ENCODE measurements at places on chromosomes 6 and 20.

GRCh38 chr6:92176666-92177065, 1242.7 kb downstream of the EPHA7 start:
- DNase-seq, result no peak

- no peak for DNase-seq
These were observed 144.7 kb upstream of the HDAC2 start for GRCh38 chr6:114115652-114116051.

DNA sequence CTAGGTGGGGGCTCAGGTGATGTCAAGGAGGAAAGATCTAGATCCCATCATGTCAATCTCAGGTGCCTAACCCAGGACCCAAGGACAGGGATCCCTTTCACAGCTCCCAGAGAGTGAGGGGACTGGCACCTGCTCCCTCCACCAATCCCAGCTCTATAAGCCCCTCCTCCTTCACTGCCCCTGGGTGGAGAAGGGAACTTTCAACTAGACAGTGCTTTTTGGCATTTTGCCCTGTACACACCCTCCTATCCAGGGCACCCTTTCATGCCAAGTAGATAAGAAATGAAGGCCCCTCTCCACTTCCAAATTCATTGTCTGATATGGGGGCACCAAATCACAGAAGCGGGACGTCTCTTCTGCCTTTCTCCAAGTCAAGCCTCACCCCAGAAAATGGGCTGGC, 61.6 kb downstream of the MDGA1 start:
- DNase-seq, result no peak

GRCh38 chr6:11828262-11828870, 49.8 kb upstream of the ADTRP start:
- no peak for DNase-seq

Measured in colonic mucosa (tissue), 4 donors.